ENCODE measurements at places on chromosomes 5 and 9.

DNA sequence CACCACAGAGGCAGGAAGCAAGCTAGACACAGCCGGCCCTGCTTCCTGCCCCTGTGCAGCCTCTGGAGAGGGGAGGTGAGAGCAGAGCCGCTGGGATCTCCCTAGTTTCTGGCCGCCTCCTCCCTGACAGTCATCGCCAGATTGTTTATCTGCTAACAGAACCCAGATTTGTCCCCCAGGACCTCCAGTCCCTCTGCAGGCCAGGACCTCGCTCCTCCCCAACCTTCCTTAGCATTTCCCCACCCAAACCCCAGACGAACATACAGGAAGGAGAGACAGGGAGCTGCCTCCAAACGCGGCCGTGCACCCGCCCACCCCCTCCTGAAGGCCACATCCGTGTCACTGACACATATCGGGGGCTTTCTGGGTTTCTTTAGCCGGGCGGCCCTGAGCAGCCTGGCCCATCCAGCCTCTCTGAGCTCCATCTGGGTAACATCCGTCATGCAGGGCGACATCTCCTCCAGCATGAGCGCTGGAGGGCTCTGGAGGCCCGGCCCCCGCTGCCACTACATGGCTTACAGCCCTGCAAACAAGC lies 47.5 kb downstream of the DBH start:
- no peak overlapping the region for H3K4me3 ChIP-seq
- H3K36me3 ChIP-seq: no peaks in the 10 kb centered on the region
- DNase-seq: no peak
- H3K4me1 ChIP-seq: no peaks in the 10 kb centered on the region
- no peaks in the 10 kb centered on the region for H3K27me3 ChIP-seq

DNA sequence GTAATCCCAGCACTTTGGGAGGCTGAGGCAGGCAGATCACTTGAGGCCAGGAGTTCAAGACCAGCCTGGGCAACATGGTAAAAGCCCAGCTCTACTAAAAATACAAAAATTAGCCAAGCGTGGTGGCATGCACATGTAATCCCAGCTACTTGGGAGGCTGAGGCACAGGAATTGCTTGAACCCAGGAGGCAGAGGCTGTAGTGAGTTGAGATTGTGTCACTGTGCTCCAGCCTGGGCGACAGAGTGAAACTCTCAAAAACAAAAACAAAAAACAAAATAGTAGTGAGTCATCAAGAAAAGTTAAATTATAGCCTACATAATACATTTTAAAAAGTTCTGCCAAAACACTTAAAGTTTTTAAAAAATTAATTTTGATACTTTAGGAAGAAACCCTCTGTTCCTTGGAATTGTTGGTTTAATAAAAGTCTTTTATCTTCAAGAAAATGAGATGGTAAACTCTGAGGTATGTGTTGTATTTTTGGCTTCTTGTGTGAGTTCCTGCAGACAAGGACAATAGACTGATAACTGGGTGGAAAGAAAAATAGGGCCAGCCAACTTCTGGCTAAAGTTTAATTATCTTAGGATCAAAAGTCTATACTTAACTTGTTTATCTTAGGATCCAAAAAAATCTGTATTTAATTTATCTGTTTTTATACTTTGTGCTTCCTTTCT lies 9.3 kb downstream of the RUSC2 start:
- H3K27ac ChIP-seq: peak overlapping the region; percentile 45
- no peak for DNase-seq
- H3K4me1 ChIP-seq: no peaks in the 10 kb centered on the region
- H3K27me3 ChIP-seq: no peaks in the 10 kb centered on the region
- H3K4me3 ChIP-seq: no peak overlapping the region

DNA sequence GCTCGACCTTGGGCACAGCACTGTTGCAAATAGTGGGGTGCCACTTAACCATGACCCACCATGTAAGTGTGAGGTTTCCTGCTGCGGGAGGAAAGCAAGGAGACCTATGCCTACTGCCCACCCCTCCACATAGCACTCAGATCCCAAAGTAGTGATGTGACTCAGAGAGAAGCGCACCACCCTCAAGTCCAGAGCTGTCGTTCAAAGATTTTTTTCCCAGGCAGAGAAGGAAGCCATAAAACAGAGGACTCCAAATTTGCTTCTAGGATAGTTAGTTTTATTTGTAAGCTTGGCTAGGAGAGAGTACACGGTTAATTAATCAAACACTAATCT lies 19.3 kb downstream of the UGT3A1 start:
- H3K4me3 ChIP-seq: no peak overlapping the region
- H3K27ac ChIP-seq: no peak overlapping the region
- H3K4me1 ChIP-seq: no peaks in the 10 kb centered on the region
- no peaks in the 10 kb centered on the region for H3K27me3 ChIP-seq
- no peaks in the 10 kb centered on the region for H3K36me3 ChIP-seq
- no peak for DNase-seq

- no peaks in the 10 kb centered on the region for H3K36me3 ChIP-seq
- no peak overlapping the region for H3K4me3 ChIP-seq
- no peaks in the 10 kb centered on the region for H3K27me3 ChIP-seq
Observed at GRCh38 chr5:156460471-156460870, 133.5 kb downstream of the SGCD start.

All from breast epithelium (tissue), 4 donors.